ENCODE measurements at places on chromosomes 16 and 17.

DNA sequence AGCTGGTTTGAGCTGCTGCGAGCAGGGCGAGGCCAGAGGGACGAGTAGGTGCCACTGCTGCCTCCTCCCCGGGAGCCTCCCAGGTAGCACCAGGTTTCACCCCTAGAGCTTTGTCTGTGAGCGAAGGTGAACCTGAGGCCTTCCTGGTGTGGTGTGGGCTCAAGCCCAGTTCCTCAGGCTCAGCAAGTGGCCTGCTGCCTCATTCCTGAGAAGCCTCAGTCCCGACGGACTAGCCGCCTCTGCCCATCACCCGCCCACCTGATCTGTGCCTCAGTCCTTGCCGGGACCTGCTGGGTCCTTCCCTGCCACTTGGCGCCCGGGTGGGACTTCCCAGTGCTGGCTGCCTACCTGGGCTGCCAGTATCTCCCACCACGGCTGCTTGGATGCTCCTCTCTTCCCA lies 1.7 kb downstream of the NLRC3 start:
- DNase-seq, result no peak

- peak; percentile 61 for DNase-seq
Measured at GRCh38 chr17:79609049-79609589, 1.7 kb downstream of the RBFOX3 start.

- peak; percentile 74 for DNase-seq
Measured at GRCh38 chr16:3188925-3189825, 1.2 kb downstream of the OR1F1 start.

GRCh38 chr17:73909186-73909585 lies 264.9 kb upstream of the SDK2 start:
- DNase-seq, result no peak

DNA sequence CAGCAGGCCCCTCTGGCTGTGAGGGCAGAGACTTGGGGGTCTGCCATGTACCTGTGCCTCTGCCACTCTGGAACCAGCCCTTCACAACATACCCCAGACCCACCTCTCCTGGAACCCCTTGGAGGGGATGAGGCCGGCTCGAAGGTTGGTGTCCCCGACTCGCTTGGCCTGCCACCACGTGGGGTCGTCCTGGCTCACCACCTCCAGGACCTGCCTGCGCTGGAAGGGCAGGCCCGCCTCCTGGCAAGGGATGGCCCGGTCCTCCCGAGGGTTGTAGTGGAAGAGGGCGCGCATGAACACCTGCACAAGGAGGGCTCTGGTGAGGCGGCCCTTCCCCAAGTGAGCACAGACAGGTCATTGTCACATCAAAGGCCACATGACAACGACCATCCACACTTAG lies 12.2 kb downstream of the MPP3 start:
- no peak for DNase-seq

DNA sequence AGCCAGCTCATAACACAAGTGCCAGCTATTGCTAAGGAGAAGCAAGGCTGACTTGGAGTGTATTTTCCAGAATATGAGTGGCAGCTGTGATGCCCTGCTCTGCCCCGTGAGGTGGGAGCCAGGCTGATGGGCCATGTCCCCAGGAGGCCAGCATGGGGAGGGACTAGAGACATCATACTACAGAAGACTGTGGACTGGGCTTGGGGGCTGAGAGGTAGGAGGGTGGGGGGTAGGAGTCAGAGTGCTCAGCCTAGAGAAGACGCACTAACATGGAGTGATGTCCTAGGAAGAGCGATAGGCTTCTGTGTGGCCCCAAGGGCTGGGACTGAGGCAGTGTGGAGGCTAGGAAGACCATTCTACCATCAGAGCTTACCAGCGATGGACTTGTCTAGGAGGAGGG lies 143.7 kb downstream of the WSCD1 start:
- DNase-seq, result no peak

- no peak for DNase-seq
Measured at GRCh38 chr16:30066761-30067583, 1.4 kb downstream of the ALDOA start.

- no peak for DNase-seq
Measured at GRCh38 chr16:87757841-87758426, 7.9 kb downstream of the KLHDC4 start.

- DNase-seq, result no peak
Measured at GRCh38 chr16:5207001-5207523, 109.5 kb upstream of the EEF2KMT start.

DNA sequence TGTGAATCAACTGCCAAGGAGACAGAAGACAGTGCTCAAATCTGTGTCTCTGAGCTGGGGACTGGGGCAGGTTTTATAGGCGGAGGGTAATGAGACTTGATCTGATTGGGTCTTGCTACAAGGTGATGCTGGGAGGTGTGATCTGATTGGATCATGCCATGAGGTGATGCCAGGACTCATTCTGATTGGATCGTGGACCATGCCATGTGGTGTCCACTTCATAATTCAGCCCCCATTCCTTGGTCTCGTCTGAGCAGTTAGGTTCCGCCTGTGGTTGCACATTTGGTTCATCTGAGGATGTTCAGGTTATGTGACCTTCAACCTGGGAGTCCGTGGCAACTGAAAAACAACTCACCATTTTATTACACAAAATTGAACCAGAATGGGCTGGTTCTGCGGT lies 41.0 kb downstream of the OTOA start:
- no peak for DNase-seq

DNA sequence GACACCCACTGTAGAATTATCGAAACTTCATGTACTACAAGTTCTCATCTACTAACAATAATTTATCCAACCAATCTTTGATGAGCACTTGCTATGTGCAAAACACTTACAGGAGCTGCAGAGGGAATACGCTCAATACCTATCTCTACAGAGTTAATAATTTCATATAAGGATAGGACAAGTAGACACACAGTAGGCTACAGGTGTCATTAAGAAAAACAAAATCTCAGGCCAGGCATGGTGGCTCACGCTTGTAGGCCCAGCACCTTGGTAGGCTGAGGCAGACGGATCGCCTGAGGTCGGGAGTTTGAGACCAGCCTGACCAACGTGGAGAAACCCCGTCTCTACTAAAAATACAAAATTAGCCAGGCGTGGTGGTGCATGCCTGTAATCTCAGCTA lies 91.3 kb upstream of the PLEKHM1 start:
- DNase-seq, result no peak

DNA sequence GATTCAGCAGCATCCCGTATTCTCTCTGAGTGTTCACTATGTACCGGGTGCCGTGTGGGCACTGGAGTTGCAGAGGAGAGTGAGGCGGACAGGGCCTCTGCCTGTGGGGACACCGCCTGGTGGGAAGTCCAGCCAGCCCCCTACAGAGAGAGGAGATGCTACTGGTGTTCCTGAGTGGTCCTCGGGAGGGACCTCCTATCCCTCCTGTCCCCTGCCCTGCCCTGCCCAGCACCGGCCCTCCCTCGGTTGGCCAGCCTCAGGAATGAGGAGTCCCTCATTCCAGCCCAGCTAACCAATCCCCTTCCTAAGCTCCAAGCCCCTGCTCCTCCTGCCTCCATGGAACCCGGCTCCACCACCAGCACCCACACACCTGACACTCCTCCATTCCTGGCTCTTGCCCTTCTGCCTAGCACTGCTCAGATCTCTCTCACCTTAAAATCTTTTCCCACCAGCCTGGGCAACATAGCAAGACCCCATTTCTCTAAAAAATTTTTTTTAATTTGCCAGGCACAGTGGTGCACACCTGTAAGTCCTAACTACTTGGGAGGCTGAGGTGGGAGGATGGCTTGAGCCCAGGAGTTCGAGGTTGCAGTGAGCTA lies 2.0 kb downstream of the ASGR2 start:
- DNase-seq, result no peak

GRCh38 chr17:59680314-59680713 lies 26.9 kb downstream of the PTRH2 start:
- no peak for DNase-seq

- DNase-seq, result no peak
Measured at GRCh38 chr17:41186872-41187271, 2.2 kb upstream of the KRTAP4-1 start.

DNA sequence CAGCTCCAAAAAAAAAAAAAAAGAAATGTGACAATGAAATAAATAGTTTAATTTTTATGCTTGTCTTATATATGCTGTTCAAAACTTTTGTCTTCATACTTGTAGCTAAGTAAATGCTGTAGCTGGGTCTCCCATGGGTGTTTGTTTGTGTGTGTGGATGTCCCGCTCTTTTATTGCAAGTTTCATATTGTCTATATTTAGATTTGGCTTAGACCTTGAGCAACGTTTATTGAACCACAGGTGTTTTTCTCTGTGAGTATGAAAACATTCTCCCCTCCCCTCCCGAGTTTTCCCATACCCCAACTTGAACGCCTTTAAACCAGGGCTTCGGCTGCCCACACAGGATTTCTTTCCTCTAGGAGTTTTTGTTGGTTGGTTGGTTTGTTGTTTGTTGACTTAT lies 45.2 kb downstream of the MFSD11 start:
- no peak for DNase-seq

GRCh38 chr17:66695098-66695497 lies 139.8 kb upstream of the CACNG5 start:
- no peak for DNase-seq

- no peak for DNase-seq
Measured at GRCh38 chr16:82609140-82609539, 17.6 kb upstream of the CDH13 start.

GRCh38 chr16:81879625-81880024 lies 100.5 kb downstream of the PLCG2 start:
- no peak for DNase-seq

- no peak for DNase-seq
Measured at GRCh38 chr17:41133880-41134735, 6.2 kb downstream of the KRTAP4-6 start.

DNA sequence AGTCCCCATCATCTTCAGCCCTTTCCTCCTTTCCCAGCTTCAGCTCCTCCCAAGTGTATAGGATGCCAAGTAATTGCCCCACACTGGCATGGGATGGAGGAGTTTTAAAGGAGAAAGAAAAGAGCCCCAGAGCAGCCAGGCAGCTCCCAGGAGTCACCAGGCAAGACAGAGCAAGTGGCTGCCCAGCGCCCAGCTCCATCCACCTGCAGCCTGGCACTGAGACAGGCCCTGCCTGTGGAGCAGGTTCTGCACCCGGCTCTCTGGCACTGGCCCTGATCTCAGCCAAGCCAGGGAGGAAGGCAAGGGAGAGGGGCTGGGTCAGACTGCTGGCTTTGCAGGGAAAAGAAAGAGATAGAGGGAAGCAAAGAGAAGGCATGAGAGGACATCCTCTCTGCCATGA lies 21.7 kb downstream of the FOXN1 start:
- no peak for DNase-seq

DNA sequence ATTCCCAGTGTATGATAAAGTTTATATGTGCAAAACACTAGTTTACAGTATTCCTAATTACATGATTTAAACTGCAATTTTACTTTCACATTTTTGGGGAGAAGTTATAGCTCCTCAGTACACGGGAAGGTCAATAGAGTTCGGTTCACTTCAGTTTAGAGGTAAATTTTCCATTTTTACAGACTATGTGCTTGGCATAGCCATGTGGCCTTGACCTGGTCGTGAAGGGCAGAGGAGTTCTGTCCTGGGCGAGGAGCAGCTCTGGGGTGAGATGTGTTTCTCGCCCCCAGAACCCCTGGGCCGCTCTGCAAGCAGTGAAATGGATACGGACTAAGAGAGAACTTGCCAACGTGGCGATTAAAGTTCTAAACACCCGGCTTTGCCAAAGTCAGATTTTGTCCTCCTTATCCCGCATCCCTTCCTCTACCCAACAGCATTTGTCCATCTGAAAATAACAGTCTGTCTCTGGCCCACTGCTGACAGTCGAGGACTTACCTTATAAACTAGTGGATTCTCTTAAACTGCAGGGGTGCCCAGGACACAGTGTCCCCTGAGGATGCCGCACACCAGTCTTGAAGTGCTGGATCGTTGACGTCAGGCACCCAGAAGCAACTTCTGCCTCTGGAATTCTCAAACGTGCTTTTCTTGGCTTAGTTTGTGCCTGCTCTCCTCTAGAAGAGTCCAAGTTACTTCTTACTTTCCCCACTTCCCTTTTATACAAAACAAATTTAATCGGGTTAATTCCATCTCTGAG lies 1.5 kb upstream of the SIAH1 start:
- peak; percentile 6 for DNase-seq

DNA sequence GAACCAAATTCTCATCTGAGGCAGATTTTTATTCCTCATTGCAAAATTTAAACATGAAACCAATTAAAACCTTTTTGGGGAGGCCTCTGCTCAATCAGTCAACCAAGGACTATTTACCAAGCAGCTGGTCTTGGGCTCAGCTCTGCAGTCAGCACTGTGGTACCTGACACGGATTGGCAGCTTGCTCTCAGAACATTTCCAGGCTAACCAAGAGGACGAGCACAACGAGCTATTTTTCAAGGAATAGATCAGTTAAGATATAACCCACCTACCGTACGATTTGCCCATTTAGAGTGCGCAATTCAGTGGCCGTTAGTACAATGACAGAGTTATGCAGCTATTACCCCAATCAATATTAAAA lies 26.4 kb upstream of the KLHDC4 start:
- no peak for DNase-seq

GRCh38 chr17:22654447-22654846 lies 962.1 kb downstream of the KCNJ18 start:
- DNase-seq, result no peak

Data from retina (tissue), 1 donor.